ENCODE measurements at places on chromosomes 3 and 15. TPM values are rescaled to one million over a fixed set of nuclear protein-coding genes. Genes with fewer than 3 reads are reported as not detected.
A peak's percentile ranks its signal among the peaks of the same experiment; 100 is the strongest.

DNA sequence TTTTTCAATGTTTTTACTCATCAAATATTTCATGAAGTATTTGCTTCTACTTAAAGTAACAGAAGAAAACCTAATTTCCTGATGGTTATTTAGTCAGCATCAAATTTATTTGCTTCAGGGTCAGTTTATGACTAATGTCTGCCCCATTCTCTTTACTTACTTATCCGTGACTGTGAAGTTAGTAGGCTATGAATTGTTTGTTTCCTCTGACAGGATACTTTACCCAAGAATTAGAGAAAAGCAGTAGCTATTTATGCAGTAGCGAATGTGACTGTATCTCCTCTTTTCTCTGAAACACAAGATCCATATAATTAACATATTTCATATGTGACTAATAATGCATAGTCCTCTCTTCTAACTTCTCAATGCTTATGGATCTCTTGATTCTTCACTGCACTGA is 329.9 kb upstream of the ROBO1 start:
- H3K4me3 ChIP-seq: no peak overlapping the region
- no peak overlapping the region for H3K27ac ChIP-seq
- H3K27me3 ChIP-seq: no peaks in the 10 kb centered on the region
- H3K4me1 ChIP-seq: no peaks in the 10 kb centered on the region
- H3K36me3 ChIP-seq: no peaks in the 10 kb centered on the region

GRCh38 chr3:96182756-96183155 is 631.6 kb upstream of the EPHA6 start:
- H3K4me1 ChIP-seq: no peaks in the 10 kb centered on the region
- no peak overlapping the region for H3K4me3 ChIP-seq
- H3K27me3 ChIP-seq: no peaks in the 10 kb centered on the region
- H3K27ac ChIP-seq: no peak overlapping the region
- no peak for DNase-seq

SGO1 gene
- total RNA-seq: 18.3 TPM

GOLGA8H gene
- not detected for total RNA-seq

TICRR gene
- total RNA-seq: 23.6 TPM

DNA sequence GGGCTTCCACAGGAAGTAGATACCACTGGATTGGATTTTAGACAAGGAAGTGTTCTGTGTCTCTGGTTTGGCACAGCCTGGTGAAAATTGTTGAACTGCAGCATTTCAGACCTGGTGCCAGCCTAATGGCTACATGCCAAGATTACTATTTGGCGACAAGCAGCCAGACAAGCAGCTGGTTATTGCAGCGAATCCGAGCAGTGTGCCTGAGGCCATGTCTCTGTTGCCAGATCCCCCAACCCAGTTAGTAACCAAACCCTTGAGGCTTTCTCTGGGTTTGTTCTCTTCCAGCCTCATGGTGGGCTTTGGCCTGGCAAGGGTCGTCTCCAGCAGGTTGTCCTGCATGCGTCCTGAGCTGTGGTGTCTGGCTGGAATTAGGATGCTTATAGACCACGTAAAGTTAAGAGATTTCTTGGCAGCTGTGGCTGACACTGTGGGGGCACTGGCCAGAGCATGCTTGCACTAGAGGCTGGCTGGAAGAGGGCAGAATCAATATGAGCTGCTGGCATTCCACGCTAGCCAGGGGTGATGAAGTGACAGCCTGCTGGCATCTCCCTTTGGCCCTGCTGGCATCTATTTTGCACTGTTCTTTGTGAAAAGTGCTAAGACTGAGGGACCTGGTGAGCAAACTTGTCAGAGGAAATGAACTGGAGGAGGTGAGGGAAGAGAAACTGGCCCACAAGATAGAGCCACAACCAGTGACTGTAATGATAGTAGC is 172.6 kb downstream of the RBMS3 start:
- H3K27me3 ChIP-seq: no peaks in the 10 kb centered on the region
- H3K27ac ChIP-seq: no peak overlapping the region

CTXND1 gene
- total RNA-seq: not detected

DNA sequence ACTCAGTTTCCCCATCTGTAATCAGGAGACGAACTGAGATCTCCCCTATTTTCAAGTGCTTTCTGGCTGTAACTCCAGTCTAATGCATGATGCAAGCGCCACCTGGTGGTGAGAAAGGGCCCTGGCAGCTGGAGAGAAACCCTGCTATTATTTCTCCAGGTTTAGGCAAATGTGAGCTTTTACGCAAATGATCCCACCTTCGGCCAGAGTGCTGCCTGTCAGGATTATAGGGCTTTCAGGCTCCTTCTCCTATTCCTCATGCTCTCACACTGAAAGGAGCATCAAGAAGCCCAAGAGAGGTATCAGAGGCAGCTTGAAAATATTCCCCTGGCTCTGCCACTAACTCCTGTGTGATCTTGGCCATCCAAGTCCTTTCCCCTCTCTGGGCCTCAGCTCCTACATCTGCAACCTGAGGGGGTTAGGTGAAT is 93.9 kb upstream of the RASGRF1 start:
- no peak overlapping the region for H3K27ac ChIP-seq
- no peak overlapping the region for H3K4me3 ChIP-seq
- H3K4me1 ChIP-seq: peaks cover 9% of the 10 kb centered on the region
- H3K27me3 ChIP-seq: no peaks in the 10 kb centered on the region
- no peaks in the 10 kb centered on the region for H3K36me3 ChIP-seq

- H3K27ac ChIP-seq: peak overlapping the region; percentile 70
- peaks cover 25% of the 10 kb centered on the region for H3K4me1 ChIP-seq
- no peaks in the 10 kb centered on the region for H3K36me3 ChIP-seq
- peak; percentile 74 for DNase-seq
- H3K4me3 ChIP-seq: no peak overlapping the region
These were observed 11.3 kb downstream of the NRROS start for GRCh38 chr3:196650740-196651311.

DNA sequence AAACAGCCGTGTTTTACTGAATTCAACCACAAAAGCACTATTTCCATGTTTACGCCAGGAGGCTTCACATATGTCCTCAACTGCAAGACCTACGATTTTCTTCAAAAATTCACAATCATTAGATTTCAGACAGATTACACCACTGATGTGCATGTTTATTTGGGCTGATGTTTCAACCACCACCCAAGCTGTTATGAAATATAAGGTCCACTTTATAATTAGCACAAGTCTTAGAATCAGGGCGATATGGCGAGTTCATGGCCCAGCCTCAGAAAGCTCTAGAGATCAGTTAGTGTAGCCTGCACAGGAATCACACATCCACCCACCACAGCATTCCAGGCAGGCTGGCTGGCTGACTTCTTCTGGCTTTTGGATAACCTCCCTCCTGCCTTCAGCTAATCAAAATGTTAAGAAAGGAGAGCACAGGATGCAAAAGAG is 15.4 kb downstream of the SH3BP5 start:
- no peak overlapping the region for H3K27ac ChIP-seq
- H3K36me3 ChIP-seq: no peaks in the 10 kb centered on the region
- H3K27me3 ChIP-seq: no peaks in the 10 kb centered on the region
- H3K4me1 ChIP-seq: peaks cover 14% of the 10 kb centered on the region
- no peak for DNase-seq

- no peak for DNase-seq
- peaks cover 85% of the 10 kb centered on the region for H3K4me1 ChIP-seq
- H3K36me3 ChIP-seq: no peaks in the 10 kb centered on the region
- no peak overlapping the region for H3K4me3 ChIP-seq
- no peak overlapping the region for H3K27ac ChIP-seq
These were observed 52.1 kb downstream of the LSM3 start for GRCh38 chr3:14230729-14231128.

DNA sequence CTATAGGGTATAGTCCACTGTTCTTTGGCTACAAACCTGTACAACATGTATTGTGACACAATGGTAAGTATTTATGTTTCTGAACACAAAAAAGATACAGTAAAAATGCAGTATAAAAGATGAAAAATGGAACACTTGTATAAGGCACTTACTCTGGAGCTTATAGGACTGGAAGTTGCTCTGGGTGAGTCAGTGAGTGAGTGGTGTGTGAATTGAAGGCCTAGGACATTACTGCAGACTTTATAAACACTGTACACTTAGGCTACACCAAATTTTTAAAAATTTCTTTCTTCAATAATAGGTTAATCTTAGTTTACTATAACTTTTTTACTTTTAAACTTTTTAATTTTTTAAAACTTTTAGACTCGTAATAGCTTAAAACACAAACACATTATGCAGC is 10.5 kb upstream of the PDZRN3 start:
- DNase-seq: no peak
- no peak overlapping the region for H3K27ac ChIP-seq
- no peaks in the 10 kb centered on the region for H3K27me3 ChIP-seq
- H3K4me1 ChIP-seq: no peaks in the 10 kb centered on the region
- no peak overlapping the region for H3K4me3 ChIP-seq

GRCh38 chr3:67832817-67833216 is 178.4 kb upstream of the SUCLG2 start:
- H3K36me3 ChIP-seq: no peaks in the 10 kb centered on the region
- H3K4me1 ChIP-seq: no peaks in the 10 kb centered on the region
- no peak for DNase-seq
- H3K27me3 ChIP-seq: no peaks in the 10 kb centered on the region
- H3K4me3 ChIP-seq: no peak overlapping the region
